ENCODE measurements at places on chromosomes 11 and 22.

DNA sequence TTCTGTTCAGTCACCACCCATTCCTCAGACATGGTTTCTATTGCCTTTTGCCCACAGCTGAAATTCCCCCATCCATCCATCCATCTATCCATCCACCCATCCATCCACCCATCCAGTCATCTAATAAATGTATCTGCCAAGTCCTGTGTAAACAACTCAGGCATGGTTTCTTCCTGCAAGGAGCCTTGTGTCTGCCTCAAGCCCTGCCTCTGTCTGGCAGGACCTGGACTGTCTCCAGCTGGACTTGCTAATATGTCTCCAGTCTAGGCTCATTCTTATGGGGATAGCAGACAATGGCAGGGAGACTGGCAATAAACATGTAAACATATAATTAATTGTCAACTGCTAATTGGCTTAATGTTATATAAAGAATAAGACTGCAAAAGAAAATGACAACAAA lies 64.7 kb upstream of the AMPD3 start:
- DNase-seq: no peak

GRCh38 chr11:15266999-15267398 lies 152.3 kb downstream of the INSC start:
- no peak for DNase-seq

DNA sequence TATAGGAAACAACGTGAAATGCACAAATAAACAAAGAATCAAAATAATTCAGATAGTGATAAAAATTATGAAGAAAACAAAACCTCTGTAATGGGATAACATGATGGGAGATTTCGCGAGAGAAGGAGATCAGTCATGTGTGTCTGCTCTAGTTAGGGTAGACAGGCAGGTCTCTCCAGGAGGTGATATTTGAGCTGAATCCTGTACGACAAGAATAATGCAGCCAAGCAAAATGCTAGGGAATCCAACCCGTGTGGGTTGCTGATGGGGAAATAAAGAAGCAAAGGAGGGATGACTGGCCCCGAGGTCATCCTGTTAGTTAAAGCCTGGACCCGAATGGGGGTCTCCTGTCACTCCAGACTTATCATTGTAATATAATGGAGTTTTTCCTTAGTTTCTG lies 16.0 kb downstream of the MAML2 start:
- no peak for DNase-seq

GRCh38 chr11:111764621-111765020 lies 1.6 kb downstream of the PPP2R1B start:
- no peak for DNase-seq

- no peak for DNase-seq
Observed at GRCh38 chr22:29039148-29039547, 22.5 kb downstream of the C22orf31 start.

- DNase-seq: no peak
Observed at GRCh38 chr22:35064664-35065063, 1.3 kb upstream of the ISX start.

GRCh38 chr11:78076733-78077403 lies 2.8 kb downstream of the NDUFC2 start:
- no peak for DNase-seq

DNA sequence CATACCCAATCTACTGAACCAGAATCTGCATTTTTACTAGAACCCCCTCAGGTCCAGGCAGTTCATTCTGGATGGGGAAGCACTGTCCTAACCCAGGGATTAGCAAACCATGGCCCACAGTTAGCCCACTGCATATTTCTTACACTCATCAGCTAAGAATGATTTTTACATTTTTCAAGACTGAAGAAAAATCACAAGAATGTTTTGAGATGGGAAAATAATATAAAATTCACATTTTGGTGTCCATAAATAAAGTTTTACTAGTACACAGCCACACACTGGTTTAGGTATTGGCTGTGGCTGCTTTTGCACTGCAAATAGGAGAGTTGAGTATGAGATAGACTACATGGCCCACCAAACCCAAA lies 59.4 kb downstream of the PPFIBP2 start:
- no peak for DNase-seq

DNA sequence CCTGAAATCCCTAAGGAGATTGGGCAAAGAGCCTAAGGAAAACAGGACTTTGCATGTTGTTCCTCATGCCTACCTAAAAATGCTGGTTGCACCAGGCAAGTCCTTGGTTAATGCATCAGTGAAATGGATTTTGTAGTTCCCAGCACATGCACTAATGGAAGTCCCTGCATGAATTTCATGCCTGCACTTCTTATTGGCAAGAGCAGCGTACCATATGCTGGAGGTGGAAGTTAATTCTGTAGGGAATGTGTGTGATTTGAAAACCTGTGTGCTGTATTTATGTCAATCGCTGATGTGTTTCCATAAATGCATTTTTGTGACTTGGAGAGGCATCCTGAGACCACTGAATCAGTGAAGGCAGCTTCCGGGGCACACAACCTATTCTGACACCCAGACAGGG lies 140.3 kb upstream of the MTNR1B start:
- no peak for DNase-seq

DNA sequence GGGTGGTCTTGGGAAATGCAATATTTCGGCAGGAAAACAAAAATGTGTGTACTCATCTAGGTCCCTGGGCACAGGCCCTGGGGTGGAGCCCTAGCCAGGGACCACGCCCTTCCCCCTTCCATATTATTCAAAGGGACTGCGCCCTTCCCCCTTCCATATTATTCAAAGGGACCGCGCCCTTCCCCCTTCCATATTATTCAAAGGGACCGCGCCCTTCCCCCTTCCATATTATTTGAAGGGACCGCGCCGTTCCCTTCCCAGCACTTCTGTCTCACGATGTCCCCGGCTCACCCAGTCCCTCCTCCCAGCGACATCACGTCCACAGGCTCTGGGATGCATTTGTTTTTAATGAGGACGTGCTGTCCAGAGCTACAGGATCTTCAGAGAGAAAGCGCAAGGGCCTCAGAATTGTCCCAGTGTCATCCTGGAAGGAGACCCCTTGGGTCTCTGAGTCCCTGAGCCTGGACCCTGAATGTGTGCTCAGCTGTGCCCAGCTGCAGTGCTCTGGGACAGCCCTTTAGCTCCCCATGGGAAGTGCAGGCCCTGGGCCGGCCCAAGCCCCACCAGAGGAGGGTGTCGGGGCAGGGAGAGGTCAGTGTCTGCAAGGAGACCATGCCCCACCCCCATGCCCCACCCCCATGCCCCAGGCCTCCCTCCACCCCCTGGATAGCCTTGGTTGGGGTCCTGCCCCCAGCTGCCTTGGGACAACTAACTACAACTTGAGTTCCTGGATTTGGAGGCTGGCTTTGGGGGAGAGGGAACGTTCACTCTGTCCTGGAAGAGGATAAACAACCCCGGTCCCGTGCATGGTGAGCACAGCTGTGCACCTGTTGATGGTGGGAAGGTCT lies 810.0 kb downstream of the BRD1 start:
- no peak for DNase-seq

Data from stimulated activated CD4-positive, alpha-beta T cell treated with anti-CD3 and anti-CD28 coated beads, Interleukin-4, amount 100 ng/mL, for 1 hour (primary cell).